Mesenteric fat pad (tissue), 1 donor: ENCODE measurements at places on chromosomes 4 and X. TPM values are rescaled to one million over a fixed set of nuclear protein-coding genes. Genes with fewer than 3 reads are reported as not detected.

DNA sequence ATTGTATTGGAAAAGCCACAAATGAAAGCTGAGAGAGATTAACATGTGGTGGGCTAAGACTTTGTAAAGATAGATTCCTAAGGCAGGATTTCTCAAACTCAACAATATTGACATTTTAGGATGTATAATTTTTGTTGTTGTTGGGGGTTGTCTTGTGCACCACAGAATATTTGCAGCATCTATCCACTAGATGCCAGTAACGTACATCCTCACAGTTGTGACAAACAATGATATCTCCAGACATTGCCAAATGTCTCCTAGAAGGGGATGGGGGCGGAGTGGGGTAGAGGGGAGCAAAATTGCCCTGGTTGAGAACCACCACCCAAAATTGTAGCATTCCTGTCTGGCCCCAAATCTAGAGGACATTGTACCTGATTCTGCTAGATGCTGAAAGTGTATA, 14.7 kb upstream of the CBR4 start:
- DNase-seq = no peak

Gene TIGD2
- total RNA-seq = 4.3 TPM

DNA sequence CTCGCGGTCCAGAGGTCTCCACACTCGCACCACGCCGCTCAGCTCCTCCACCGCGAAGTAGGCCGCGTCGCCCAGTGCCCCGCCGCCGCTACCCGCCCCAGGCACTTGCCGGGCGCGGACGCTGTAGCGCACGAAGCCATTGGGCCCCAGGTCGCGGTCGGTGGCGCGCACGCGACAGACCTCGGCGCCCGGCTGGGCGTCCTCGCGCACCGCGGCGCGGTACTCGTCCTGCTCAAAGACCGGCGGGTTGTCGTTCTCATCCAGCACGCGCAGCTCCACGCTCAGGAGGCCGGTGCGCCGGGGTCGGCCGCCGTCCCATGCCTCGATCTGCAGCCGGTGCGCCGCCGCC, 1.4 kb downstream of the DCHS2 start:
- no peak for DNase-seq

Gene ZNF595
- 29.6 TPM for total RNA-seq

DNA sequence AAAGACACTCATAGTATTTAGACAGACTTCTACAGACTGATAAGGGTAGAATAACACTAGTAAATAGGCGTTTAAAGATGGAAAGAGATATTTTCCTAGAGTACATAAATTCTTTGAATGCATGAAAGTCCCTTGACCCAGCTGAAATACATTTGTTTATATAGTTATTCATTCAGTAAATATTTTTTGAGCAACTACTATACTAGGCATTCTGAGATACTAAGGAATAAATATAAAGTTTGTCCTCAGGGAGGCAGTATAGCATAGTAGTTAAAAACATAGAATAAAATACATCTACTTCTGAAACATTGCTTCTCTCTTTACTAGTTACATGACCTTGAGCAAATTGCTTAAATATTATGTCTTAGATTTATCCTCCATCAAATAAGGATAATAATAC, 27.4 kb downstream of the HMGN5 start:
- no peak for DNase-seq
